Activated CD4-positive, alpha-beta T cell treated with anti-CD3 and anti-CD28 coated beads, Interleukin-2, amount 10 ng/mL, durations not matched to agents 7 days and 5 days (primary cell): ENCODE measurements at places on chromosomes 2 and 18. TPM values are rescaled to one million over a fixed set of nuclear protein-coding genes. Genes with fewer than 3 reads are reported as not detected.

ATOH8 gene
- 0.12 TPM for total RNA-seq

PSD4 gene
- 329 TPM for total RNA-seq

TUBA4B gene
- not detected for total RNA-seq

OR6B2 gene
- total RNA-seq, result not detected

CYS1 gene
- total RNA-seq, result 0.17 TPM

EHBP1 gene
- total RNA-seq, result 24.7 TPM

ITGA6 gene
- 46.7 TPM for total RNA-seq

STEAP3 gene
- 0.06 TPM for total RNA-seq

ANKAR gene
- total RNA-seq, result 4.8 TPM

NEU4 gene
- 0.37 TPM for total RNA-seq

HOXD13 gene
- not detected for total RNA-seq

DNAJC5G gene
- not detected for total RNA-seq

TDRD15 gene
- total RNA-seq, result not detected

POTEC gene
- not detected for total RNA-seq

MAL gene
- 339 TPM for total RNA-seq

CRYGA gene
- total RNA-seq, result not detected

MRO gene
- not detected for total RNA-seq

TNFAIP6 gene
- total RNA-seq, result not detected

TRIM43 gene
- total RNA-seq, result not detected

IL37 gene
- total RNA-seq, result not detected

GPR35 gene
- 5.1 TPM for total RNA-seq

ATP6V1C2 gene
- total RNA-seq, result not detected

MEIS1 gene
- total RNA-seq, result not detected

HOXD9 gene
- not detected for total RNA-seq

UGT1A5 gene
- total RNA-seq, result not detected

SERPINB3 gene
- total RNA-seq, result not detected

SESTD1 gene
- total RNA-seq, result 21.8 TPM

XDH gene
- total RNA-seq, result 0.17 TPM

LYG2 gene
- total RNA-seq, result not detected

NTSR2 gene
- not detected for total RNA-seq

LAMA3 gene
- 0.20 TPM for total RNA-seq

MOGAT1 gene
- total RNA-seq, result not detected

ACMSD gene
- total RNA-seq, result not detected
